Hepatic stellate cell (primary cell): ENCODE measurements at places on chromosomes 6 and 20.

GRCh38 chr6:158356586-158357546 lies 44.6 kb downstream of the TULP4 start:
- no peak for DNase-seq

- DNase-seq: no peak
These were observed 112.7 kb downstream of the FHL5 start for GRCh38 chr6:96675597-96675996.

DNA sequence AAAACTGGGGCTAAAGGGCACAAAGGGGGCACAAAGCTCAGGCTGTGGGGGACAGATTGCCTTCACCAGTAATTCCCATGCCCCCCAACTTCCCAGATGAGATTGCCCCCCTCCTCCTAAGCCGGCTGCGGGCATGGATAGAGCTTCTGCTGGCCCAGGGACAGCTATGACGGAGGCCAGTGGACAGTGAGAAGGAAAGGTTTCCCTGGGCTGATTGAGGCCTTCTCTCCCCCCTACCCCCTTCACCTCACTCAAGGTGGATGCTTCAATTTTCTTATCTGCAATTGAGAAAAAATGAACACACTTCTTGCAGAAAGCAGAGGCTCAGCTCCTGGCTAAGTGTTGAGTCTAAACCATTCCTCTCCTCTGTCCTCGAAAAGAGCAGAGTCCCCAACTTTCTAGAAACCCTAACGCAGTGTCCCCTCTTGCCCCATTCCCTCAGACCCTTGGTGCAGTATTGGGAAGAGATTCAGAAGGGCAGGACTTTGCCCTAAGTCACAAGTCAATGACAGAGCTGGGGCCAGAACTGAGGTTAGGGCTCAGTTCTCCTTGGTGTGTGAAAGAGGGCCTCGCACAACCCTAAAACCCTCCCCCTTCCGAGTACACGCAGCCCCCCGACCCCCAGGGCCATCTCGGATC lies 808 bp downstream of the SDC4 start:
- DNase-seq: no peak

DNA sequence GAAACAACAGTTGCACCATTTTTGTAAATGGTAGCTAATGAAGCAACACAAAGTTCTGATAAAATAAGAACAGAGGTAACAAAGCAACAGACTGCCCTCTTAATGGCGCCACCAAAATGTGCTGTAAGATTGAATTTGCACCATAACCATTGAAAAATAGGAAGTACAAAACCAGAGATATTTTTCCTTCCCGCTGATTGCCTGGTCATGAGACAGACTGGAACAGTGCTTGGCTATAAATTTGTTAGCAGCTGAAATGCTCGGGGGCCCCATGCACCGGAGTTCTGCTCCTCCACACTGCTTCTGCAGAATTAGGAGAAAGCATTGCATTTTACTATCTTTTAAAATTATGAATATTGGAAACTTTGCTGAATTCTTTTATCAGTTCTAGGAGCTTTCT lies 164.4 kb upstream of the QKI start:
- no peak for DNase-seq

GRCh38 chr6:14290041-14290771 lies 172.6 kb downstream of the CD83 start:
- DNase-seq: no peak
